ENCODE measurements at places on chromosomes 16 and 17.

GRCh38 chr16:73064212-73064993, 16.5 kb upstream of the ZFHX3 start:
- DNase-seq: no peak

DNA sequence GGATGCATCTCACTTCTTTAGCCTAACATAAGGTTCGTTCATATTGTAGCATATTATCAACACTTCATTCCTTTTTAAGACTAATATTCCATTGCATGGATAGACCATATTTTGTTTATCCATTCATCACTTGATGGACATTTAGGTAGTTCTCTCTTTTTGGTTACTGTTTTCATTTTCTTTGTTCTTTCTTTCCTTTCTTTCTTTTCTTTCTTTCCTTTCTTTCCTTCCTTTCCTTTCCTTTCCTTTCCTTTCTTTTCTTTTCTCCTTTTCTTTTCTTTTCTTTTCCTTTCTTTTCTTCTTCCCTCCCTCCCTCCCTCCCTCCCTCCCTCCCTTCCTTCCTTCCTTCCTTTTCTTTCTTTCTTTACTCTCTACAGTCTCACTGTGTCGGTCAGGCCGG, 24.2 kb downstream of the PLCG2 start:
- DNase-seq: no peak

GRCh38 chr16:81745704-81746558, 33.2 kb upstream of the PLCG2 start:
- DNase-seq: peak; percentile 73

- no peak for DNase-seq
Observed at GRCh38 chr17:71098071-71098470, 928.7 kb downstream of the KCNJ2 start.

DNA sequence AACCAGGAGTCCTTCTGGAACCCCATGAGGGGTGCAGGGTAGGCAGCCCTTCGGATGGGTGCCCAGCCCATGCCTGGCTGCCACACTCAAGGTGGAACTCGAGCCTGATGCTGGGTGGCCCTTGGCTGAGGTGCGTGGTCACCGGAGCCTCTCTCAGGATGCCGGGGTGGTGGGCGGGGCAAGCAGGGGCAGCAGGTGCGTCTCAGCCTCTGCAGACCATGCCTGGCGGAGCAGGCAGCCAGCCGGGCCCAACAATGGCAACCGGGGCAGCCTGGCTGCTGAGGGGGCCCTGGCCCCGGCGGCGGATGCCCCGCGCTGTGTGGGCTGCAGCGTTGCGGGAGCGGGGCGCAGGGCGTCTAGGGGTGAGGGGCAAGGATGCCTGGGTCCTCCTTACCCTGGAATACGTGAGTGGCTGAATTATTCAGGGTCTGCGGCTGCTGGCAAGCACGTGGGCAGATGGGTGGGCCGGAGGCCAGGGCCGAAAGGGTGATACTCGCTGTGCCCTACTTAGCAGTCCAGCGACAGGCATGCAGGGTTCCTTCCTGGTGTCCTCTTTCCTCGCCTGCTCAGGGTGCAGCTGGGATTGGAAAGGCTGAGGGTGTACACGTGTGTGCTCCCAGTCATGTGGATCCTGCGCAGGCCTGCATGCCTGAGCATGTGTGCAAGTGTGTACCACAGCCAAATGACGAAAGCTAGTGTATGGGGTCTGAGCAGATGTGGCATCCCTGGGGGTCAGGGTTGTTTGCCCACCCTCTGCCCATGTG, 14.6 kb downstream of the MYO15A start:
- DNase-seq: no peak

DNA sequence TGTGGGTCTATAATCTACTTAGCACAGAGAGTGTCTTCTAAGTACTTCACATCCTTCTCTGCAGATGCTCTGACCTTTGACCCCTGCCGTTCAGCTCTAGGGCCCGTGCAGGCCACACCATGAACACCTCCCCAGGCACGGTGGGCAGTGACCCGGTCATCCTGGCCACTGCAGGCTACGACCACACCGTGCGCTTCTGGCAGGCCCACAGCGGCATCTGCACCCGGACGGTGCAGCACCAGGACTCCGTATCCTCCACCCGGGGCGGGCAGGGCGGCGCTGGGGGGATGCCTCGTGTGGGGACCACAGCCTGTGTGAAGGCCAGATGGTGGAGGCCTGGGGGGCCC, 686 bp downstream of the MLST8 start:
- DNase-seq: peak; percentile 79

DNA sequence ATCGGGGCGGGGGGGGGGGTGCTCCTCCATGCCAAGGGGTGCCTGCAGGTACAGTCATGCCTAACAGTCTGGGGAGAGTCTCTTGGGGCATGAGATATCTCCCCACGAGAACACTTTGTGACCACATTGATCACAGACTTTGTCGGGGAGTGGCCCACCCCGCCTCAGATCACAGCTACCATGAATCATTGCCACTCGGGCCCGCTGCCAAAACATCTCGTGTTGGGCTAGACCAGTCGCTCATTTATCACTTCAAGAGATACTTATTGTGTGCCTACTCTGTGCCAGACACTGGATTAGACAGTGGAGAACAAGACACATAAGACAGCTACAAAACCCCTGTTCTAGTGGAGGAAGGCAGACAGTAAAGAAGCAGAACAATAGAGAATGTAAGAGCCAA, 72.6 kb downstream of the CLEC16A start:
- DNase-seq: no peak

DNA sequence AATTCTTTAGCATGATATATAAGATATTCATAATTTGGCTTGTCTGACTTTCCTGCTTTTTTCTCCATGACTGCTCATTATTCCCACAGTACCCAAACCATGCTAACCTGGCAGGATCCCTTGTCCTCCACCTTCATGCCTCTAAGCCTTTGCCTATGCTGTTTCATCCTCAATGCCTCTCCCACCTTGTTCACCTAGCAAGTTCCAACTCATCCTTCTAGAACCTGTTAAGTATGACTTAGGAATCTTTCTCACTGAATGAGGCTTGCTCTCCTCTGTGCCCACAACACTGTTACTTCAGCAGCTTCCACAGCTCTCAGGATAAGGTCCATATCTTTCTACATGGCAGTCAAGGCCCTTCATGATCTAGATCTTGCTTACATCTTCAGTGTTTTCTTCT, 34.0 kb downstream of the CA10 start:
- no peak for DNase-seq

- no peak for DNase-seq
Observed at GRCh38 chr17:66211047-66211810, 18.0 kb downstream of the APOH start.

GRCh38 chr16:35570946-35571345, 2111.5 kb downstream of the TP53TG3F start:
- no peak for DNase-seq

- no peak for DNase-seq
Observed at GRCh38 chr17:1966274-1967086, 58.7 kb downstream of the RTN4RL1 start.

DNA sequence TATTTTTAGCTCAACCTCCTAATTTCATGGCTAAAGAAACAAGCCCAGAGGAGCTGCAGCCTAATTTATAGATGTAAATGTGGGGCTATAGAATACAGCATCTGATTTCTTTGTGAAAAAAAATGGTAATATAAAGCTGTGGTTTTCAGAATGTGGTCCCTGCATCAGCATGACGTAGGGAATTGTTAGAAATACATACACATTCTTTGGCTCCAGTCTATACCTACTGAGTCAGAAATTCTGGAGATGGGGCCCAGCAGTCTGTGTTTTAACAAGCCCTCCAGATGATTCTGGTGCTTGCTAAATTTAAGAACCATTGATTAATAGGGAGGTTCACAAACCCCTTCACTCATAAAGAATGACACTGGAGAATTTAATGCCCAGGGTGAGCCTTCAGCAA, 18.1 kb upstream of the MYH8 start:
- DNase-seq: no peak

DNA sequence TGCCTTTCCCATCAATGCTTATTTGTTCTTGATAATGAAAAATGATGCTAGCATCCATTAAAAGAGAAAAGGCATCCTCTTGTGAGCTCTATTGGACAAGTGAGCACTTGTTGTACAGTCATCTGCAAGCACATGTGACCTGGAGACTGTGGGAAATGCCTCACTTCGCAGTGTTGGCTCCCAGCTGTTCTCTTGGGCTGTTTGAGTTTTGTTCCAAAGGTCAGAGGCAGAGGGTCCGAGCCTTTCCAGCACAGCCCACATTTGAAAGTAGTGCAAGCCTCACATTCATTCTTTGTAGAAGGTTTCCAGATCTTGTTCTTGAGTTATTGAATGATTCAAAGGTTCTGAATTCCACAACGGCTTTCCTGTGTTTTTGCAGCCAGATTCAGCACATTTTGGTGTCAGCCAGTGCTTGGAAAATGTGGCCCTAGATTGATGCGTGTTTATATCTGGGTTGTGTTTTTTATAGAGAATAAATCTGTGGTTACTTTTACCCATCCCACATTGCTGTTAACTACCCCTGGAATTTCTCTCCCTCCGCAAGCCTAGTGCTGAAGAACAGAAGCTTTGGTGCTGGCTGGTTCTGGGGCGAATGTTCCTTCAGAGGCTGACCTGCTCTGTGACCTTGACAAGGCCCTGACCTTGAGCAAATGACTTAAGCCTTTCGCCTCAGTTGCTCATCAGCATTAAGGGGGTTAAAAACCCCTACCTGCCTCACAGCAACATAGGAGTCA, 49.8 kb downstream of the CDH1 start:
- no peak for DNase-seq

- DNase-seq: no peak
Observed at GRCh38 chr17:79048826-79049755, 25.1 kb downstream of the C1QTNF1 start.

GRCh38 chr17:40540448-40540847, 24.8 kb downstream of the CCR7 start:
- no peak for DNase-seq

DNA sequence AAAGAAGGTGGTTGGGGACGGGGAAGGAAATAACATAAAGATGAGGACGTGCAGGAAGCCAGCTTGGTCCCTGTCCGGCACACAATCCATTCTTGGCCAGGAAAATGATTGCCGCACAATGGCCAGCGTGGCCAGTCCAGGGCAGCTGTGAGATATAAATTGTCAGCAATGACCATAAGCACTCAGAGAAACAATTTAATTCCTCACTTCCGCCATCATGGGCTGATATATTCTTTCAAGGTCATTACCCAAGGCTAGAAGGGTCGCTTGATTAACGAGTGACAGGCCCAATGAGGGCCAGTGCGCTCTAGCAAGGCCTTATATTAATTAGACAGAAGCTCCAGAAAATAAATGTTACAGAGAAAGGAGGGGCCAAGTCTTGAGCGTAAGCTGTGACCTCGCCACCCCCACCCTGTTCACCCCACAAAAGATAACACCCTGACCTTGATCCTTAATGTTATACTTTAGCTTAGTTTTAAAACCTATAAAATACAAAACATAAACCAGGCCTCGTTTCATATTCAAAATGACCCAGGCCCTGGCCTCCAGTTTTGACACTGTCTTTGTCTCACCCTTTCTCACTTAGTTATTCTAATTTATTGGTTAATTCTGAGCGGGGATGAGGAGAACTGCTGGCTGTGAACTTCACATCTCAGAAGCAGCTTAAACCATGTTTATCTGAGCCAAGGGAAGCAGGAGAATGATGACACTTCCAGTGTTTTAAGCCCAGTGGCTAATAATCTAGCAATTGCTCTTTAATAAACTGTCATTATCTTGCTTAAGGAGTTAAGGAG, 478.3 kb upstream of the ZFHX3 start:
- DNase-seq: no peak

- DNase-seq: no peak
Observed at GRCh38 chr17:66221343-66221742, 7.9 kb downstream of the APOH start.

DNA sequence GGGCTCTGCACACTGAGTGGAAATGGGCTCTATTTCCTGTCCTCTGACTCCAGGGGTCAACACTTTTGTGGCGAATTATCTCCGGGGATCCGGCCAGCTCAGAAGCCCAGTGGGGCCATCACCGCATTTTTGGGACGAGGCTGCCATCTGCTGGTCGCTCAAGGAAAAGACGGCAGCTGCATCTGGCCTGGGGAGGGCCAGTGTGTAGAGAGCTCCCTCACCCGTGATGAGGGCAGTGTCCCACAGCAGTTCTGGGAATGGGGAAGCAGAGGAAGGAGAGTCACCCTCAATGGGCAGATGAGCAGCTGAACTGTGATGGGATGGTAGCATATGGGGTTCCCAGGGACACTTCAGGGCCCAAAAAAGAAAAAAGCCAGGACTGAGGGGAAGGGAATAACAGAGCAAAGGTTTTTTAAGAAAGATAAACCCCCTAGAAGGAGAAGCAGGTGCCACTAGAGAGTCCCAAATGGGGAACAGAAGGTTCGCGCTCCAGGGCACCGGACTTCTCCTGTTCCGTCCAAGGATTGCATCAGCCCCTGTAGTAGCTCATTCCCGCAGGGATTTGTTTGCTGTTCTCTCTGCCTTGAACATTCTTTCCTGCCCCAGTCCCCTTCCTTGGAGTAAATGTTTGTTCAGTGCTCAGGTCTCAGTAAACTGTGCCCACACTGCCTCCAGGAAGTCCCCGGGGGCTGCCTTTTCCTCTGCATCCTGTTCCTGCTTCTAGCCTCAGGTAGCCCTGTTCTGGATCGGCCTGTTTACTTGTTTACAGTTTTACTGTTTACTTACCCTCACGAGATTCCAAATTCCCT, 9.3 kb upstream of the ABCC12 start:
- DNase-seq: peak; percentile 62

DNA sequence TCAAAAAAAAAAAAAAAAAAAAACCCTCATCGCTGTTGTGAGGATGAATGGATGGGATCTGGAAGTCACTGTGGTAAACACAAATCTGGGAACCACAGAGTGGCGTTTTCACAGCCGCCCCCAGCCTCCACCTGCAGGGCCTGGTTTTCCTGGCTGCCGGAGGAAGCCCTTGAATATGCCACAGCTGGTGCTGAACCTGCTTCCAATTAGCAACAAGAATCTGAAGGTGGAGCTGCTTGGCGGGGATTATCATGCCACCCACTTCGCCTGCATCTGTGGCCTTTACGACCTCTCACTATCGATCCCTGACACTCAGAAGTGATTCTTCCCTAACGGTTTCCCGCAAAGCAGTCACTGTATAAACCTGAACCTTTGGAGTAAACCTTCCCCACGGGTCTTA, 16.1 kb downstream of the MRM3 start:
- DNase-seq: no peak
